ENCODE measurements at places on chromosomes 6 and 20.

- no peak for DNase-seq
Measured at GRCh38 chr6:76814496-76815458, 648.5 kb downstream of the HTR1B start.

DNA sequence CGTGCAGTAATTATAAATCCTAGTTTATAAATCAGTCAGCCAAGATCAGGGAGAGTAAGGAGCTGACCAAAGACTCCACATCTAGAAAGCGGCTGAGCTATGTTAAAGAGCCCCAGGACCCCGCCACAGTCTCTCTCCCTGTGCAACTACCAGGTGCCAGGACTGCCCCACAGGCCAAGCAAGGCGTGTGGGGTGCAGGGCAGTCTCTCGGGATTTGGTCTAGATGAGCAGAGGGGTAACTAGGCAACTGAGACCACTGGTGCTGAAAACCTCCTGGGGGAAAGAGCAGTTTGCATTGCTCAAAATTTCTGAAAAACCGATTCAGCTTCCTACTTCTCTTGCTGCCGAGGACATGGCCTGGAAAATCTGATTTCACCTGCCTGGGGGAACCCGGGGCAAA, 10.4 kb downstream of the PMEPA1 start:
- DNase-seq, result no peak

- DNase-seq, result no peak
Measured at GRCh38 chr20:5781798-5782750, 31.9 kb downstream of the SHLD1 start.

- DNase-seq, result no peak
Measured at GRCh38 chr20:44696315-44696714, 18.9 kb upstream of the CCN5 start.

GRCh38 chr6:69289689-69290495, 506.9 kb downstream of the LMBRD1 start:
- no peak for DNase-seq

GRCh38 chr6:13579911-13580310, 5.5 kb downstream of the SIRT5 start:
- DNase-seq, result no peak

DNA sequence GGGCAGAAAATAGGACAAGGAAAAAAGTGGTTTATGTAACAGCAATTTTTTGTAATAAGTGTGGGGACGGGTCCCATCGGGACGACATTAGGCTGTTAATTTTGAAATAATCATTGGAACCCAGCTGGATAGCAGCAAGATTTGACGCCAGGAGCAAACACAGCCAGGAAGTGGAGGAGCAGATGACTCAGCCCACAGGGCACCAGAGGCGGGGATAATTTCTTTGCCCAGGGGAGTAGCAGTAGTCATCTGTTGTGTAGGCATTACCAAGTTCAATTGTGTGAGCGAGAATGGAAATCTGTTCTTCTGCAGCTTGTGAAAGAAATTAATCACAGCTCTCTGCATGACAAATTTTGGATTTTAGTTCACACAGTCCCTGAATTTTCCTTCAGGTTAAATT, 22.6 kb upstream of the RIN2 start:
- no peak for DNase-seq

GRCh38 chr6:56040889-56041301, 165.5 kb upstream of the BMP5 start:
- DNase-seq, result no peak

DNA sequence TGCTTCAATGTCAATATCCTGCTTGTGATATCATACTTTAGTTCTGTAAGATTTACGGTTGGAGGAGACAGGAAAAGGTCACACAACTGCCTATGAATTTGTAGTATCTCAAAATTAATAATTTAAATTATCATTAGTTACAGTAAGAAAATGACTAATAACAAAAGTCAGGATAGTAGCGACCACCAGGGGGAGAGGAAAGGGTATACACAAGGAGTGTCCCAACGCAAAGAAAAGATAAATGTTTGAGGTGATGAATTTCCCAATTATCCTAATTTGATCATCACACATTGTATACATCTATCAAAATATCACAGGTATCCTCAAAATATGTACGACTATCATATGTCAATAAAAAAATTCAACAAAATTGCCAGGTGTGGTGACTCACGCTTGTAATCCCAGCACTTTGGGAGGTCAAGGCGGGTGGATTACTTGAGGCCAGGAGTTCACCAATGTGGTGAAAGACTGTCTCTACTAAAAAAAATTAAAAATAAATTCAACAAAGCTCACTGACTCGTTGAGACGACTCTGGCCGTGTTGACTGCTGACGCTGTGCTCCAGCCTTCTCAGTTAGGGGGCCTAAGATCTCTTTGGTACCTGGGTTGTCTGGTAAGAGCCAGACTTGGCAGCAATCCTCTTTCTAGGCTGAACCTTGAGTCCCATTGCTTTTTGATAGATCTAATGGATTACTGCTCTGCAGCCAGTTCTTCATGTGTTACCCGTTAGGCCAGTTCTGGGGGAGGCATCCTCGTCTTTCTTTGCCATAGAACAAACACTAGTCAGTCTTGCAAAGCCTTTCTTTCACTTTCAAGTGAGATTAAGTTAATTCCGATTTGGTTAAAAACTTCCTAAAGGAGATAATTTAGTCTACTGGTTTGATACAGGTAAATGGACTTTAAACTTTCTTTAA, 9.0 kb upstream of the OVOL2 start:
- no peak for DNase-seq

GRCh38 chr6:125019918-125020317, 57.7 kb downstream of the RNF217 start:
- DNase-seq, result no peak
